ENCODE measurements at places on chromosomes 2 and 18.
A peak's percentile ranks its signal among the peaks of the same experiment; 100 is the strongest.

GRCh38 chr2:226154610-226155009, 645.0 kb downstream of the IRS1 start:
- DNase-seq, result no peak

GRCh38 chr2:36355151-36355889, at the start of gene CRIM1:
CRIM1 (plus strand) TSS chr2:36355778; CDS start chr2:36356293, 515 bp downstream.
- DNase-seq, result peak; percentile 38

- DNase-seq, result no peak
Measured at GRCh38 chr2:182994228-182994912, 43.9 kb downstream of the NCKAP1 start.

GRCh38 chr18:59988098-59988706, 88.4 kb downstream of the PMAIP1 start:
- DNase-seq, result peak; percentile 29
